ENCODE measurements at places on chromosomes 7 and 10. TPM values are rescaled to one million over a fixed set of nuclear protein-coding genes. Genes with fewer than 3 reads are reported as not detected.

- DNase-seq = no peak
These were observed 66.4 kb downstream of the HK1 start for GRCh38 chr10:69344591-69345252.

- DNase-seq = no peak
These were observed 6.1 kb upstream of the DEPP1 start for GRCh38 chr10:44984671-44985101.

DNA sequence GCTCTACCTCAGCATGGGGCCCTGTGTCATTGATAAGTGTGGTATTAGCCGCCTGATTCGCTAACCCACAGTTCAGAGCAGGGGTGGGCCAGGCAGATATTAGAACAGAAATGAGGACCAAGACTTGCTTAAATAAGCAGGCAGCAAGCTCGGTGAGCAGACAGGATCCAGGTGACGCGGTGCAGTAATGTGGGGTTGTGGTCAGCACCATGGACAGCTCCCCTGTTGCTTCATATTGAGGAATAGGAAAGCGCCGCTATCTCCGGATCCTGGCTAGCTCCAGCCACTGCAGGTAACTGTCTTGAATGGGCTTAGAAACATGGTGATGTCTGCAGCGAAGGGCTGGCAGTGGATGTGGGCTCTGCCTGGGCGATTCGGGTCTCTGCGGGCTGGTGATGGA is 51.3 kb upstream of the GPR26 start:
- peak; percentile 67 for DNase-seq

- DNase-seq = no peak
These were observed 124.8 kb upstream of the RPA3 start for GRCh38 chr7:7843240-7843639.

GRCh38 chr7:8208816-8209215 is 53.2 kb downstream of the ICA1 start:
- no peak for DNase-seq

- peak; percentile 66 for DNase-seq
These were observed 26.7 kb downstream of the TBC1D12 start for GRCh38 chr10:94428766-94429707.

DNA sequence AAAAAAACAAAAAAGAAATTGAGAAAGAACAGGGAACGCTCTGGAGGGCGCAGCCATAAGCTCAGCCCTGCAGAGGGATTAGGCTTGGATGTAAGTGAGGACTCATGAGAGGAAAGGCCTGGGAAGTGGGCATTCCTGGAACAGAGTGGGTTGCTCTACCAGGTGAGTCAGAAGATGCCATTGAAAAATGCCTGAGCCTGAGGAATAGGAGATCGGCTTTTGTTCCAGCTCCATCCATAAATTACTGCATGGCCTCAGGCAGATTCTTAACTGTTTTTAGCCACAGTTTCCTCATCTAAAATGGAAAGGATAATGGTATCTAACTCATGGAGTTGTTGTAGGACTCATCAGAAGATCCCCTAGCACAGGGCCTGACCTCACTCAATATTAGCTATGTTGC is 1.1 kb upstream of the RGR start:
- no peak for DNase-seq

- DNase-seq = peak; percentile 62
These were observed 122.5 kb upstream of the LANCL2 start for GRCh38 chr7:55242613-55243012.

GRCh38 chr7:46152696-46153095 is 231.6 kb upstream of the IGFBP3 start:
- DNase-seq = no peak

DNA sequence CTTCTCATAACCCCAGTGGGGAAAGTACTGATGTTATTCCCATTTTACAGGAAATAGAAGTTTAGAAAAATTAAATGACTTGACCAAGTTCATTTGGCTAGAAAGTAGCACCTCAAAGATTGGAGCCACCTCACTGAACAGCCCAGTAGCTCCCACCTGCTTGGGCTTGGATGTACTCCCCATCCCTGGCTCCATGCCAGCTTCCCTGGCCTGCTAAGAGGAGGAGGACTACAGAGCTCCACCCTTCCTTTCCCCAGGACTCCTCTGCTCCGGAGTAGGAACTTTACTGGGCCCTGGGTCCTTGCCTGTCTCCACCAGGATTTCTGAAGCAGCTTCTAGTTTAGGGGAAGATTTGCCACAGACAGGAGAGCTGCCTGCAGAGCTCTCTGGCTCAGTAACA is 3.1 kb downstream of the HPS6 start:
- DNase-seq = peak; percentile 37

GRCh38 chr7:118214833-118215182 is 9.7 kb upstream of the ANKRD7 start:
- no peak for DNase-seq

DNA sequence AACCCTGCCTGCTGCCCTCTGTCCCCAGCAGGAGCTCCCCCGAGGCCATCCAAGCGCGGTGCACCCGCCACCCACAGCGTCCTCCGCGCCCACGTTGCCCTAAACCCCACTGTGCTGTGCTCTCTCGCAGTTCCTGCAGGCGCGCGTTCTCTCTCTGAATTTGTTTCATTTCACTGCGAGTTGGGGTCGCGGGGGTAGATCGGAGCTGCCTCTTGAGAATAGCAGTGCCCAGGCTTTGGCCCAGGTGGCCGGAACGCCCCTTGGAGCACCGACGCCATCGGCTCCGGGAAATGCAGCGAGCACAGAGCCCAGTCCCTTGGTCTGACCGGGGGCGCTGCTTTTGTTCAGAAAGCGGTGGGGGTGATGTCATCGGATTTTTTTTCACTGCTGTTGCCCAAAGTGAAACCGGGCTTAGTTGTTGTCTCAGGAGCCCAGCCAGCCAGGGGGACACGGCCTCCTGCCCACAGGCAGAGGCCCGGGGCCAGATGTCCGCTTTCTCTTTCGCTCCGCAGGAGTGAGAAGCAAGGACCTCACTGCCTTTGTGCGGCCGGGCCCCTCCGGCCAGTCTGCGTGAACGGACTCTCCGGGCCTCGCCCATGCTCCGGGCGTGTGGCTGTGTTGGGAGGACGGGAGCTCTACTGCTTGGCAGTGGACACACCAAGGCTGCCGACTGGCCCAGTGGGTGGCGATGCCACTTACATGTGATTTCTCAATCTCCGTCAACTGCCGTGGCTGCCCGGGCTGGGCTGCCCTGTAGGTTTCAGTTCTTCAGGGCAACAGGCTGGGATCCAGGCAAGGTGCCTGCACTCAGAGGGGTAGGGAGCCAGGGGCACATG is 43.1 kb downstream of the FOXK1 start:
- peak; percentile 96 for DNase-seq

DNA sequence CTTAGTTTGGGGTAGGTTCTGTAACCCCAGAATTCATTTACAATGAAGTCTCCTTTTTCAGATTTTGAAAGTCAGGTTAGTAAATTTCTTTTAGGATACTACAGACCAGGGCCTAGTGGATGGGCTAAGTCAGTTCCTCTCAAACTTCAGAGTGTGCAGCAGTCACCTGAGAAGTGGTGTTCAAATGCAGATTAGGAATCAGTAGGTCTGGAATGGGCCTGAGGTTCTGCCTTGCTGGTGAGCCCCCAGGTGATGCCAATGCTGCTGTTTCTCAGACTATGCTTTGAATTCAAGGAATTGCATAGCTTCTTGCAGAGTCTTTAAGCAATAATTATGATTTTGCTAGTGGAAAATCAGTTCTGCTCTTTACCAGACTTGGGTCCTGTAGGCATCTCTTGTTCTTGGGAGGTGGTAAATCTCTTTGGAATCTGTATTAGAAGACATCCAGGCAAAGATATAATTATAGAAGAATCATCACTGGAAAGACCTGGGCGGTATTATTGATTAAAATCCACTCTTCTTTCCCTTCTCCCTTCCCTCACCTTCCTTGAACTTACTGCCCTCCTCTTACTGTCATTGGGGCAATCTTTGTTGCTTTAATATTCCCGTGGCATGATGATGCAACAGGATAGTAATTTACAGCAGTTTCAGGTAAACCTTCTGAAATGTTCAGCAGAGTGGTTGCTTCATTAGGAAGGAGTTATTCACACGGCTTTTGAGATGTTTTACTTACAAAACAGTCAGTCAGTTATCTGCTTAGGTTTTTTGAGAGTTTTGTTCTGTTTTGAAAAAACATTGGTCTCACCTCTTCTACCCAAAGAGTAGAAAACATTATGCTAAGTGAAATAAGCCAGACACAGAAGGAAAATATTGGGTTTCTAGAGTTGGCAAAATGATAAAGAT is 87.2 kb downstream of the NRF1 start:
- no peak for DNase-seq

GRCh38 chr7:45573661-45574415 is at the start of gene ADCY1:
ADCY1 (plus strand) TSS chr7:45574368; CDS start chr7:45574544, 176 bp downstream.
- DNase-seq = peak; percentile 14

The CFAP46 gene
- 0.20 TPM for polyA plus RNA-seq

The PBLD gene
- 8.3 TPM for polyA plus RNA-seq

The TLL2 gene
- polyA plus RNA-seq = 0.71 TPM

The RBAK gene
- 5.1 TPM for polyA plus RNA-seq

The SPACDR gene
- polyA plus RNA-seq = 0.50 TPM

The BTBD16 gene
- polyA plus RNA-seq = not detected

The TMEM139 gene
- not detected for polyA plus RNA-seq

The GPR146 gene
- polyA plus RNA-seq = 4.3 TPM

The GRM8 gene
- not detected for polyA plus RNA-seq

All from GM23248 (cell line).